ENCODE measurements at places on chromosomes 5 and 9. TPM values are rescaled to one million over a fixed set of nuclear protein-coding genes. Genes with fewer than 3 reads are reported as not detected.

DNA sequence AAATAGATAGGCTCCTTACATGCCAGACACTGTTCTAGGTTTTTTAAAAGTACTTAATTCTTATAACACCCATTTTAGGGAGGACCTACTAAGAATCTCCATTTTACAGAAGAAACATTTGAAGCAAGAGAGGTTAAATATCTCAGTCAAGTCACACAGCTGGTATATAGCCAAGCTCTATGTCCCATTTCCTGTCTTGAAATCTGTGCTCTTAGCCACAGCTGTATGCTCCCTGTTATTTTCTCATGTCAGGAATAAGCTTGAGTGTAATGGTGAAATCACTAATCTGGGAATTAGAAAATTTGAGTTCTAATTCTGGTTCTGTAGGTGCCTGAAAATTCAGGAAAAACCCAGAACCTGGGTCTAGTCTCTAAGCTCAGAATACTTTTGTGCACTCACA, 208.7 kb downstream of the BRINP1 start:
- DNase-seq, result no peak

The FBXL7 gene
- total RNA-seq, result 17.3 TPM

- DNase-seq, result peak; percentile 77
Observed at GRCh38 chr9:121289026-121289771, 21.2 kb downstream of the GSN start.

- DNase-seq, result no peak
Observed at GRCh38 chr5:127492854-127493738, 24.3 kb upstream of the PRRC1 start.

The FOXD4L5 gene
- 0.24 TPM for total RNA-seq

- DNase-seq, result peak; percentile 33
Observed at GRCh38 chr9:90805006-90805996, 3.7 kb downstream of the SYK start.

The SPATA31D4 gene
- total RNA-seq, result 2.7 TPM

DNA sequence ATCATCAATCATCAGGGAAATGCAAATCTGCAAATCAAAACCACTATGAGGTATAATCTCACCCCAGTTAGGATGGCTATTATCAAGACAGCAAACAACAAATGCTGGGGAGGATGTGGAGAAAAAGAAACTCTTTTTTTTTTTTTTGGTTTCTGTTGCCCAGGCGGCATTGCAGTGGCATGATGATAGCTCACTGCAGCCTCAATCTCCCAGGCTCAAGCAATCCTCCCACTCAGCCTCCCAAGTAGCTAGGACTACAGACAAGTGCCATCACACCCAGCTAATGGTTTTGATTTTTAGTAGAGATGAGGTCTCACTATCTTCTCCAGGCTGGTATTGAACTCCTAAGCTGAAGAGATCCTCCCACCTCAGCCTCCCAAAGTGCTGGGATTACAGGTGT, 5.4 kb upstream of the CNTRL start:
- DNase-seq, result no peak

- DNase-seq, result no peak
Observed at GRCh38 chr9:132864691-132865090, 13.4 kb downstream of the AK8 start.

DNA sequence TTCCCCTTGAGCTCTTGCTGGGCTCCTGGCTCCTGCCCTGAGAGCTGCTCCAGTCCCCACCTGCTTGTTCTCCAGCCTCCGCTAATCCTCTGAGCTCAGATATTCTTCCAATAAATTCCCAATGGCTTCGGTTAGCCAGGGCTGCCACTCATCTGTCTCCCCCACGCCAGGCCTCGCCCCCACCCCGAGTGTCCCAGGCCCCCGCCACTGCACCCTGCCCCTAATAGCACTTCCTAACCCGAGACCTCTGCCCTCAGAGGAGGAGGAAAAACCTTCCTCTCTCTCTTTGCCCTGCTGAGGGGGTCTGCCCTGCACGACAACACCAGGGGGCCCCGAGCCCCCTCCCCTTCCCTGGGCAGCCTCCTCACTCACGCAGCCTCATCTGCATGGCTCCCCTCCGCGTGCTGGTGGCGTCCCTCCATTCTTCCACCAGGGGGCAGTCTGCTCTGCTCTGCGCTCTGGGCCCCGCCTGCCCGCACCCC, 5.4 kb upstream of the LCN15 start:
- DNase-seq, result peak; percentile 65

GRCh38 chr9:93947409-93948070, 7.6 kb downstream of the BARX1 start:
- DNase-seq, result no peak

- no peak for DNase-seq
Observed at GRCh38 chr9:126233913-126234525, 92.6 kb upstream of the MVB12B start.

DNA sequence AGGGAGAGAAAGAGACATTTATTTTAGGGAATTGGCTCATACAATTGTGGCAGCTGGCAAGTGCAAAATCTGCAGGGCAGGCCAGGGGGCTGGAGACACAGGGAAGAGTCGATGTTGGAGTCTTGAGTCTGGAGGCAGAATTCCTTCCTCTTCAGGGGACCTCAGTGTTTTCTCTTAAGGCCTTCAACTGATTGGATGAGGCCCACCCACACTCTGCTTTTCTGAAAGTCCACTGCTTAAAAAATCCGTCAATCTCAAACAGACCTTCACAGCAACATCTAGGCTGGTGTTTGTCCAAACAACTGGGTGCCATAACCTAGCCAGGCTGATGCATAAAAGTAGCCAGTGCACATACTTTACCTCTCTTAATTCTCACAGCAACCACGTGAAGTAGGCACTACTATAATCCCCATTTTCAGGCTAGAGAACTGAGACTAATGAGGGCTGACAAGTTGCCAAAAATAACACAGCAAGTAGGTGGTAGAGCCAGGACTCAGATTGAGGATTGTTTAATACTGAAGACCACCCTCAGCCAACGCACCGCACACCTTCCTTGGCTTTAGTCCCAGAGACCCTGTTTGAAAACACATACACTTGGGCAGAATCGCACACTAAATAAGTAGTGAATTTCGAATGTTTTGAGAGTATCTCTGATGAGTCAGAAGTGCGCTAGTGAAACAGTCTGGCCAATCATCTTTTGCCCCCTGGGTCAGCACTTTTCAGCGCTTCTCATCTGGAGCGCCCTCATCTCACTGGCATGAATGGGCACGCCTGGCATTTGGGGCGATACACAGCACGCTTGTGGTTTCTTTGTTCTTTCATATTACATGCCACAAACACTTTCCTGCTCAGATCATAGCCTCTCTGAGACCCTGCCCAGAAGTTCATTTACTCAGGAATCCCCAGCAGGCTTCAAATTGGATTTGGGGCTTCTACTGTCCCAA, 591.4 kb downstream of the CCDC171 start:
- DNase-seq, result no peak

DNA sequence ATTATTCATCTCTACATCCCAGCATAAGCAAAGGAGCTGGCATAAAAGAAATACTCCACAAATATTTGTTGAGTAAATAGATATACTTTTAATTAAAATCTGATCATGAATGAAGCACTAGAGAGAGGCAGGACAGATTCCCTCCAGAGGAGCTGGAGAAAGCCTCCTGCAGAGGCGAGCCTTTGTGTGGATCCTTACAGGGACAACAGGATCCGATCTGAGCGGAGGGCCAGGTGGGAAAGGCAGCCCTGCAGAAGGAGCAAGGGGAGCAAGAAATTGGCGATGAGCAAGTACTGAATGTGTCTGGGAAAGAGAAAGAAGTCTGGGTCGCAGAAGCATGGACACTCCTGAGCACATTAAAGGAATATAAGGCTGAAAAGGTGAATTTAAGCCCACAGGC, 69.4 kb downstream of the EBF1 start:
- DNase-seq, result no peak

DNA sequence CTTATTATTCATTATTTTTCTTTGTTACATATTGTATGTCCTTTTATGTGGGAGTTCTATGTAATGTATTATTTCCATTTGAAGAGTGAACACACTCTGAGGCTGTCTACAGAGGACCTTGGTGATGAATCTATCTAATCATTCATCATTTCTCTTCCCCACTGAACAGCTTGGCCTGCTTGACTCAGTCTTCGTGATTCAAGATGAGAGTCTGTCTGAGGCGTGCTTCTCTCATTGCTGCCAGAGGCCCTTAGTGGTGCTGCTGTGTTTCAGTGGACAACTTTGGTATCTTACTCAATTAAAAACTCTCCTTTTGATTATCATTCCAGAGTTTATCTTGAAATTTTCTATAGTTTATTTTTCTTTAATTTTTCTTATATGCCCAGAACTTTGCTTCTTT, 318.1 kb upstream of the DAB2 start:
- DNase-seq, result no peak

The SLC34A1 gene
- total RNA-seq, result 0.19 TPM

The TMEFF1 gene
- total RNA-seq, result 8.7 TPM

GRCh38 chr5:159005062-159005461, 94.7 kb downstream of the EBF1 start:
- DNase-seq, result no peak

All from testis (tissue), 5 donors.